GM19239 (cell line): ENCODE measurements at places on chromosomes 11 and 22.

- no peak for DNase-seq
Observed at GRCh38 chr22:45639747-45640102, 31.9 kb upstream of the ATXN10 start.

DNA sequence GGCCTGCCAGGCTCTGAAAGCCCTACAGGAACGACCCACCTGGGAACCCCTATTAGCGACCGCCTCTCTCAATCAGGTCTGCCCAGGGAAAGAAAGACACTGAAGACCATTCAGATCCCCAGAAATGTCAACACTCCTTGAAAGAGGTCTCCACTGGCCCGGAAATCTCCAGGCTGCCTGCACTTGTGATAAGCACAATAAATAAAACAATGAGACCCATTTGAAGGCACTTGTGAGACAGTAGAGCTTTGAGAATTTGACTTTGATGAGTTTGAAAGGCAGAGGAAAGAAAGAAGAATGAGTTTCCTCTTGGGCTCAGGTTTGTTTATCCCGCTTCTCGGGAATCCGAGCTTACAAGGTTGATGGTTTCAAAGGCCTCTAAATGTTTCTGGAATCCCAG, 416.3 kb downstream of the BUD13 start:
- DNase-seq = no peak

GRCh38 chr11:38582151-38582550, 1984.1 kb upstream of the RAG2 start:
- no peak for DNase-seq

DNA sequence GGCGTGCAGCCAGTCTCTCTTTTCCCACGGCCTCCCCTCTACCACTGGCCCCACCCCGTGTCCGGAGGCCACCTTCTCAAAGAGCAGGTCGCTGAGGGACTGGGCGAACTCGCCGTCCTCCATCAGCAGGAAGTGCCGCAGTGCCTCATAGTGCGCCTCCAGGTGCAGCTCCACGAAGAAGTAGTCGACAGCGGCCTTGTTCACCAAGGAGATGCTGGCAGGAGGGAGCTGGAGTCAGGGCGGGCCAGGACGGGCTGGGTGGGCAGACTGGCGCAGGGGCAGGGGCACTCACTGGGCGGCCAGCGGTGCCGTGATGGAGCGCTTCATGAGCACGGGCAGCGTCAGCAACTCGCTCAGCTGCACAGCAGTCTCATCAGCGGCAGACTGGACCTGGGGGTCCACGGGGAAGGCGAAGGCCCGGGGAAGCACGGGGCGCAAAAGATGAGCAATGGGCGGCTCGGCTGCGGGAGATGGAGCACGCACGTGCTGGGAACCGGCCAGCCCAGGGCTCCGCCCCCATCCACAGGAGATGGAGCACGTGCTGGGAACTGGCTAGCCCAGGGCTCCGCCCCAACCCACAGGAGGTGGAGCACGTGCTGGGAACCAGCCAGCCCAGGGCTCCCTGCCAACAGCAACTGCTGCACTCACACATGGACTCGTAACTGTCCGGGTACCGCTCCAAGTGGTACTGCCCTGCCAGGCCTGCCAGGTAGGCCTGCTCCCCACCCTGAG, 18.4 kb downstream of the SELENOO start:
- no peak for DNase-seq

DNA sequence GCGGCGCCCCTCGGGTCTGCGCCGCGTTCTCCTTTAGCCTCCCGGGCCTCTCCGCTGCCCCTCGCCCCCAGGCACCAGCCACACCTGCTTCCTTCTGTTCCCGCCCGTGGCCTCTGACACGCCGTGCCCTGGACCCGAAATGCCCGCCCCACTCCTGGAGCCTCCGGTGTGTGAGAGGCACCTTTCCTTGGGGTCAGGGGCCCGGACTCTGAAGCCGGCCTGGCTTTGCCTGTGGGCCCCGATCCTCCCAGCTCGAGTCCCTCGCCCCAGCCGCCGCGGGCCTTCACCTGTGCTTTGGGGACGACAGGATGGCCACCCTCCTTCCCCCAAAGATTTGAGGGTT, 661 bp upstream of the CDPF1 start:
- no peak for DNase-seq

DNA sequence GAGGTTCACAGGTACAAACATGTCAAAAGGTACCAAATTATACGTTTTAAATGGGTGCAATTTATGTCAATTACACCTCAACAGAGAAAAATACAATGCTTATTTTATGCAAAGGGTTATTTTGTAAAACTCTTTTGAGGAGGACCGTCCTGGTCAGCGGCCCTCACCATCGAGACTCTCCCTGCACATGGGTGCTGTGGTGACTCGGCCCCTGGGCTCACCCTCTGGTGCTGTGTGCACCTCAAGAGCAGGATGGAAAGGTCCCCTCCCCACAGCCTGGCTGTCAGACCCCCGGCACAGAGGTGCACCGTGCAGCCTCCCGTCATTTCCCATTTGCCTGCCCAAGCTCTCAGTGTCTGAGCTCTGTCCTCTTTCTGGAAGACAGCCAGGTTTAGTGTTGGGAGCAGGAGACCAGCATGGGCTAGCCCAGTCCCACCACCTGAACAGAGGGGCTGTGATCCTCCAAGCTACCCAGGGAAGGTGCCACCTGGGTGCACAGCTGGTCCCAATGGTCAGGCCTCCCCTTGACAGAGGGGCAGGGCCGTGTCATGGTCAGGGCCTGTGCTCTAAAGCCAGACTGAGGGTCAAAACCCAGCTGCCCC, 41.8 kb upstream of the PRODH start:
- DNase-seq = no peak
